ENCODE measurements at places on chromosomes 3 and 15. TPM values are rescaled to one million over a fixed set of nuclear protein-coding genes. Genes with fewer than 3 reads are reported as not detected.

DNA sequence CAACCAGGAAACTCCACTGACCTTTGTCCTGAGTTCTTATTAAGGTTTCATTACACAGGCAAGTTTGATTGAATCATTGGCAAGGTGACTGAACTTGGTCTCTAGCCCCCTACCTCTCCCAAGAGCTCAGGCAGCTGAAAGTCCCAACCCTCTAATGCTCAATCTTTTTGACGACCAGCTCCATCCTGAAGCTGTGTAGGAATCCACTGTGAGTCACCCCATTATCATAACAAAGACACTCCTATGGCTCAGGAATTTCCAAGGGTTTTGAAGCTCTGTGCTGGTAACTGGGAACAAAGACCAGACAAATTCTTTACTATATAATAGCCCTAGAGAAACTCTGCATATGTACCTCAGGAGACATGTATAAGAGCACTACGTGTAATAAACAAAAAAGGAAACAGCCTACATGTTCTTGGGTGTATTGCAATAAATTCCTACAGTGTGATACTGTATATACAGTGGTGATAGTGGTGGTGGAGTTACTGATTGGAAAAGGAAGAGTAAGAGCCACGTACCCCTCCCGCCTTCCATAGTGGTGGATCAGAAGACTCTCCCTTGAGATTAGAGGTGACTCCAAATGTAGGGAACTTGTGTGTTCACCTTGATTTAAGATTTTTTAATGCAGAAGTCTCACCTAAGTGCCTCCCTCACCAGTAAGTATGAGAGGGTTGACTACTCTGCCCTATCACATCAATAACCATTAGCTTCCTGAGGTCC is 116.6 kb downstream of the ST8SIA2 start:
- no peak overlapping the region for H3K27ac ChIP-seq
- DNase-seq: no peak
- H3K36me3 ChIP-seq: no peaks in the 10 kb centered on the region
- H3K4me3 ChIP-seq: no peak overlapping the region

DNA sequence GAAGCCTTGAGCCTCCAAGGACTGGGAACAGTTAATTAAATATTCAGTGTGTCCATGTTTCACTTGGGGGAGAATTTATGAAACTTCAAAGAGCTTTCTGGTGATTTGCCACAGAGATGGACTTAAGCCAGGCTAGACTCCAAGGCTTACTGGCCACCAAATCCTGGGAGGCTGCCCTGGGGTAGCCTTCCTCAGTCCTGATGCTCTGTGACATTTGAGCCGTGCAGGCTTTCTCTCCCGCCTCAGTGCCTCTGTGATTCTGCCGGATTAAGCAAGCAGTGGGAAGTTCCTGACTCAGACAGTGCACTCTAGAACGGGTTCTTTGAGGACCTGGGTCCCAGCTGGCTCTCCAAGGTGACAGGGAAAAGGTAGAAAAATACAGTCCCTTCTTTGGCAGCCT is 314.7 kb upstream of the ICE2 start:
- H3K4me3 ChIP-seq: no peak overlapping the region
- no peak overlapping the region for H3K27ac ChIP-seq
- H3K4me1 ChIP-seq: peaks cover 16% of the 10 kb centered on the region
- H3K36me3 ChIP-seq: peaks cover 12% of the 10 kb centered on the region
- no peak for DNase-seq

GRCh38 chr3:112650482-112650881 is 9.5 kb upstream of the CCDC80 start:
- peaks cover 17% of the 10 kb centered on the region for H3K27me3 ChIP-seq
- H3K4me3 ChIP-seq: no peak overlapping the region
- DNase-seq: no peak
- H3K36me3 ChIP-seq: peaks cover 2% of the 10 kb centered on the region
- no peak overlapping the region for H3K27ac ChIP-seq

KBTBD13 gene
- not detected for total RNA-seq

Data from activated CD8-positive, alpha-beta T cell treated with anti-CD3 and anti-CD28 coated beads, Interleukin-2, amount 10 ng/mL, durations not matched to agents 7 days and 5 days (primary cell).